ENCODE measurements at places on chromosomes 11 and 22.

- peak; percentile 6 for DNase-seq
Measured at GRCh38 chr11:125591649-125592304, 875 bp upstream of the STT3A start.

- no peak for DNase-seq
Measured at GRCh38 chr11:10496296-10496936, 41.4 kb downstream of the AMPD3 start.

GRCh38 chr11:82045748-82046457 lies 687.8 kb downstream of the FAM181B start:
- DNase-seq: no peak

GRCh38 chr11:113045146-113045545 lies 83.9 kb downstream of the NCAM1 start:
- no peak for DNase-seq

GRCh38 chr11:11786771-11787170 lies 55.0 kb upstream of the USP47 start:
- DNase-seq: no peak

All from stimulated activated CD4-positive, alpha-beta T cell treated with anti-CD3 and anti-CD28 coated beads, Interleukin-12 subunit alpha, Interleukin-12 subunit beta, amount 100 ng/mL, for 48 hours (primary cell).